ENCODE measurements at places on chromosomes 1 and 21.

DNA sequence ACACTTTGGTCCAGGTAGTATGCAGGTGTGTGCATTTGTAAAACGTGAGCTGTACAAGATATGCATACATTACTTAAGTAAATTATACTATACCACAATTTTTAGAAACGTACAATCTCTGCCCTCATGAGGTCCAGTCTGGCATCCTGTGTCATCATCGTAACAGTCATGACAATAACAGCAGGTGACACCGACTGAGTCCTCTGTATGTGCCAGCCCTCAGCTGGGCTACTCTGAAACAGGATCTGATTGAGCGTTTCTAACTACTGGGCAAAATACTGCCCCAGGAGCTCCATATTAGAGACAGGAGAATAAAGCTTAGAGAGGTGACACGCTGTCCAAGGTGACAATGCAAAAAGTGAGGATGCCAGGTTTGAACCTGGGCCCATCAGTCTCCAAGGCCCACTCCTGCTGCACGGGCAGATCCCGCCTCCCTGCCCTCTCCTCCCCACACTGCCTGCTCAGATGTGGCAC, 47.2 kb upstream of the ECE1 start:
- DNase-seq, result no peak

DNA sequence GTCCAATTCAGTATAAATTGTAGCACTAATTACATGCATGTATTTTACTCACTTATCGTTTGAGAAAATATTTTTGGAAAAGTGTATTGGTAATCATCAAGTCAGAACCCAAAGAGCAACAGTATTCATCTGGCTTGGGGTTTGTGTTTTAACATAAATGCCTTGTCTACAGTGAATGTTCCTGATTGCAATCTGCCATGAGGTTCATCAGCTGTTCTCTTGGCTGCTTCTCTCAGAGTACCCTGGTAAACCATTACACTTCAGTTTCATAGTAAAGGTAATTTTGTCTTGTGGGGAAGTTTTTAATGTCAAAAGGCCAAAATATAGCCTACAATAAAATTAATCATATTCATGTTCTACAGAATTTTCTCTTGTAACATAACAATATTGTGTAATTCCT, 150.3 kb downstream of the IFI44 start:
- no peak for DNase-seq

- DNase-seq, result no peak
Observed at GRCh38 chr1:232404227-232404626, 225.7 kb downstream of the SIPA1L2 start.

GRCh38 chr1:70227439-70227838, 6.3 kb downstream of the SRSF11 start:
- no peak for DNase-seq

GRCh38 chr1:202311875-202312635, 29.7 kb downstream of the UBE2T start:
- DNase-seq, result no peak

GRCh38 chr1:222064388-222065211, 322.7 kb upstream of the DUSP10 start:
- no peak for DNase-seq

GRCh38 chr1:101379950-101380349, 143.1 kb downstream of the S1PR1 start:
- DNase-seq, result no peak

DNA sequence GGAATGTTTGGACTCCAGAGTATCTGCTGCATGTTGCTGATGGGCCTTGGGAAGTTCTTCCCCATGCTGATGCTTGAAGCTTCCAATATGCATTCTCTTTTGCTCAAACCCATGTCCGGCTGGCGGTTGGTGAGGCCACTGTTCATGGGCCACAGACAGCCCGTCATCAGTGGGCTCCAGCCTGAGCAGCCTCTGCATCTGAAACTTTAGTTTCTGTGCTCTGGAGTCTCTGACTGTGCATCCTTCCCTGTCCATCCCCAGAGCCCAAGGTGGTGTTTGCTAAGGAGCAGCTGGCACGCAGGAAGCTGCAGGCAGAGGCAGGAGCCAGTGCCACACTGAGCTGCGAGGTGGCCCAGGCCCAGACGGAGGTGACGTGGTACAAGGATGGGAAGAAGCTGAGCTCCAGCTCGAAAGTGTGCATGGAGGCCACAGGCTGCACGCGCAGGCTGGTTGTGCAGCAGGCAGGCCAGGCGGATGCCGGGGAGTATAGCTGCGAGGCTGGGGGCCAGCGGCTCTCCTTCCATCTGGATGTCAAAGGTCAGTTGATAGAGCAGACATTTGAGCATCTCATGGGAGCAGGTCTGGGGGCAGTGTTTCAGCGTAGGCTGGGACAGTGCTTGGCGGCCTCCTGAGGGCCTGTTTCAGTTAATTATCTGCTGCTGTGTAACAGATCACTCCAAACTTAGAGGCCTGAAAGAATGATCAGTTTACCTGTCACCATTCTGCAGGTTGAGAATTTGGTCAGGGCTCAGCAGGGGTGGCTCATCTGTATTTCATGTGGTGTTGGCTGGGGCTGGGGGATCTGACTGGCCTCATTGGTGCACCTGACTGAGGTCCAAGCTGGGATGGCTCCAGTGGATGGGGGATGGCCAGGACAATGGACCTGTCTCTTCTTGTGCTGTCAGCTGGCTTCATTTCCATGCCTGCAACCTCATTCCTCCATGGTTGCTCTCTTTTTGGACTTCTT, 16.6 kb downstream of the OBSCN start:
- DNase-seq, result no peak

- DNase-seq, result no peak
Observed at GRCh38 chr1:173827611-173828010, 2.9 kb upstream of the CENPL start.

DNA sequence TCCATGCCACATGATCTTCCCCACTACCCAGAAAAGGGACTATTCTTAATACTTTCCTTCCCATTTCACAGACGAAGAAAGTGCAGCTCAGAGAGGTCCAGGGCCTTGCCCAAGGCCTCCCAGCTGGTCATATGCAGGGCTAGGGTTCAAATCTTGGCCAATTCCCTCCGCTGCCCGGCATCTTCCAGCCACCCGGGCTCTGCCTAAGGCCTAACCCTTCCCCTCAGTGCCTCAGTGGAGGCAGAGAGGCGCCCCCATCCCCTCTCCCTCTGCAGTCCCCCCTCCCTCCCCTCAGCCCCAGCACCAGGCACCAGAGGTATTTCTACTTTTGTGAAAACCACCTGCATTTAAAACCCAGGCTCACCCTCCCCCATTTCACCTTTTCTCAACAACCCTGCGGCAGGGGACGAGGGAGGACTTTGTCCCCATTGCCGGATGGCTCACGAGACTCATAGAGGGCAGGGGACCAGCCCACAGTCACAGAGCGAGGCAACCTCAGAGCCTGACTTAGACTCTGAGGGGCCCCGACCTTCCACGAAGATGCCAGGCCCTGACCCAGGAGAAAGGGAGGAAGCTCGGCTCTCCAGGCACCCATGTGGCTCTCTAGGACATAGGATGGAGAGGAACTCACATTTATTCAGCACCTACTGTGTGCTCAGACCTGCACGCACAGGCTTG, 12.3 kb downstream of the LAPTM5 start:
- DNase-seq, result no peak

GRCh38 chr1:53579221-53580008, 120.2 kb downstream of the DMRTB1 start:
- no peak for DNase-seq

DNA sequence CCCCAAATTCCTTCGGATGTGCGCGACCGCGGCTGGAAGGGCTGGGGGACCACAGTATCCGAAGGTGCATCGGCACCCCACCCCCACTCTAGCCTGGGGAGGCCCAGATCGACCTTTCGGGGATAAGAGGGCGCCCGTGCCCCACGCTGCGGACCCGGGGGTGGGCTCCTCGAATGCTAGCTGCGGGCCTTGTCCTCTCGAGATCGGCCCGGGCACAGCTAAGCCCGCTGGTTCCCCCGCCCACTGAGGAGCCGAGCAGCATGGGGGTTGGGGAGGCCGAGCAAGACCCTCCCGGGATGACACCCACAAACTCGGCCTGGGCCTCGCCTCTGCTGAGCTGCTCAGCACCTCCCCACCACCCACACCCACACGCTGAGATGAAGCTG, 653 bp upstream of the IFFO2 start:
- no peak for DNase-seq

- DNase-seq, result no peak
Observed at GRCh38 chr1:177219554-177220458, 49.0 kb downstream of the BRINP2 start.
